Right lobe of liver (tissue), 6 donors: ENCODE measurements at places on chromosomes 16 and 17. TPM values are rescaled to one million over a fixed set of nuclear protein-coding genes. Genes with fewer than 3 reads are reported as not detected.

The GPRC5C gene
- 215 TPM for total RNA-seq

DNA sequence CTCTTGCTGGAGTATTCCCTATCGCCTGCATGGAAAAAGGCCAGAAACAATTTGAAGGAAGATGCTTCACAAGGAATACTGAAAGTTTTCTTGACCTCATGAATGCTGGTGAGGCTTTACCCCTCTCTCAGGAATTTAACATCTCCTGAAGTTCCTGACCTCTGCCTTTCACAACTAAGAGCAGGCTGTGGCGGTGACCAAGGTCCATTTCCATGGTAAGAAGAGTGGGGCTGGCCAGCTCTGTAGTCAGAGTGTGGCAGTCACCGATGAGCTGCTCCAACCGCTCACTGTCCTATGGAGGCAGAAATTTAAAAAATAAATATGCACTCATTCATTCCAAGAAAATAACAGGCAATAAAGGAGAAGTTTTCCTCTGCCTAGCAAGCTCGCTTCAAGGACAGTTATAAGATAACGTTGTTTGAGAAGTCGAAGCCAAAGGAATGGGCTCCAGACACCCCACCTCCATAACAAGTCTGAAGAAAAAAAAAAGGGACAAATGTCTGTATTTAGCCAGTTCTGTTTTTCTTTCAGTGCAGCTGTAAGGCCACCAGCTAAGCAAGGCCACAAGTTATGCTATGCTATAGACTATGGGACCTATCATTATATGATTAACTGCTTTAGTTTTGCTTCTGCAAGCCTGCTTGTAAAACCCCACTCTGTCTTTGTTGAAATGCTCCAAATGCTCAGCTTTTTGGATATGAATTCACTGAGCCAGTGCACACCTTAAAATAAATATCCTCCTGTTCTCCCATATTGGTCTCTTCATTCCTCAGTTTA, 6.0 kb upstream of the CCL4L2 start:
- no peak overlapping the region for H3K27ac ChIP-seq
- DNase-seq = no peak
- H3K27me3 ChIP-seq = no peaks in the 10 kb centered on the region
- H3K4me3 ChIP-seq = no peak overlapping the region
- H3K36me3 ChIP-seq = no peaks in the 10 kb centered on the region

DNA sequence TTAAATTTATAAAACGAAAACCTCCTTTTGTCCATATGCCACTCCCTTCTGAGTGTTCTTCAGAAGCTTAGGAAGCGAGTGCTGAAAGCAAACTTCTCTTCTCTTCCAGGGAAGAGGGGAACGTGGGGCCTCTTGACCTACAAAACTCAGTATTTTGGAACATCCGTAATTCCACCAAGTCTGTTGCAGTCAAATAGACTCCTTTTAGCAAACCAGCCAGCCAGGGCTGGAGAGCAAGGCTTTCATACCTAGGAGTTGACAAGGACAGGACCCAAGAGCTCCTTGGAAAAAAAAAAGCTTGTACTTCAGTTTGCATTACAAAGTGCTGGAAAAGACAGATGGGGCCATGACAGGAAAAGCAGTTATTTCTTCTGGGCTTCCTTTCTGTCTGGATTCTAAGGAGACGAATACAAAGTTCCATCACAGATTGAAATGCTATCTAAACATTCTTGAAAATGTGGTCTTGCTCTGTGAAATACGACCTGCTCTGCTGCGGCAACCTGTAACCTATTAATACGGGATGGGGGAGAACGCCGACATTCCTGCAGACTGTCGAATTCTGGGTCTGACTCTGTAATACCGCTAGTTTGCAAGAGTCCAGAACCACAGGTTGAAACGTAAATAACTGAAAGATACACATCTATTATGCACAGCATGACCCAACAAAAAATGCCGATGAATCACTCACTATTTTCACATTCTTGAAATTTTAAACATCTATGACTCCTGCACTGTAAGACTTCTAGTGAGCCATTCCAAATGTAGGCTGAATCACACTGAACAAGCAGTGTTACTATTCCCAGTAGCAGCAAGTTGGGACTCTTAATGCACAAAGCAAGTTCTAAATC, 20.6 kb downstream of the VPS53 start:
- no peaks in the 10 kb centered on the region for H3K4me1 ChIP-seq
- H3K27me3 ChIP-seq = no peaks in the 10 kb centered on the region
- no peaks in the 10 kb centered on the region for H3K36me3 ChIP-seq
- no peak overlapping the region for H3K4me3 ChIP-seq
- DNase-seq = no peak
- no peak overlapping the region for H3K27ac ChIP-seq

The SMIM5 gene
- total RNA-seq = 0.26 TPM

DNA sequence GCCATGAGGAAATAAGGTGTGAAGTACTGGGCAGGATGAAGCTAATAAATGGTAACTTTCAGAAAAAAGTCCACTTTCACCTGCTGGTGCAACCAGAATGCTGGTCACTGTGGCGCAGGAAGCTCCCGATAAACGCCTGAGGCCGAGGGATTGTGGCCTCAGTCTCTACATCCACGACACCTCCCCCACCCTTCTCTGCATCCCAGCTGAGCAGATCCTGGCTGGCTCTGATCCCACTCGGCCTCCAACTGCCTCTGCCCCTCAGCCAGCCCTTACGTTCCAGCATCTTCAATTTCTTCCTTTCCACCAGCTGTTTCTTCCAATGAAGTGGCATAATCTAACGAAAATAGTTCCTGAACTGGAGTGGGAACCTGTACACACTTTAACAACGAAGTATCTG, 49.5 kb downstream of the COX4I1 start:
- no peak overlapping the region for H3K4me3 ChIP-seq
- no peaks in the 10 kb centered on the region for H3K4me1 ChIP-seq
- DNase-seq = peak; percentile 44
- no peaks in the 10 kb centered on the region for H3K27me3 ChIP-seq

DNA sequence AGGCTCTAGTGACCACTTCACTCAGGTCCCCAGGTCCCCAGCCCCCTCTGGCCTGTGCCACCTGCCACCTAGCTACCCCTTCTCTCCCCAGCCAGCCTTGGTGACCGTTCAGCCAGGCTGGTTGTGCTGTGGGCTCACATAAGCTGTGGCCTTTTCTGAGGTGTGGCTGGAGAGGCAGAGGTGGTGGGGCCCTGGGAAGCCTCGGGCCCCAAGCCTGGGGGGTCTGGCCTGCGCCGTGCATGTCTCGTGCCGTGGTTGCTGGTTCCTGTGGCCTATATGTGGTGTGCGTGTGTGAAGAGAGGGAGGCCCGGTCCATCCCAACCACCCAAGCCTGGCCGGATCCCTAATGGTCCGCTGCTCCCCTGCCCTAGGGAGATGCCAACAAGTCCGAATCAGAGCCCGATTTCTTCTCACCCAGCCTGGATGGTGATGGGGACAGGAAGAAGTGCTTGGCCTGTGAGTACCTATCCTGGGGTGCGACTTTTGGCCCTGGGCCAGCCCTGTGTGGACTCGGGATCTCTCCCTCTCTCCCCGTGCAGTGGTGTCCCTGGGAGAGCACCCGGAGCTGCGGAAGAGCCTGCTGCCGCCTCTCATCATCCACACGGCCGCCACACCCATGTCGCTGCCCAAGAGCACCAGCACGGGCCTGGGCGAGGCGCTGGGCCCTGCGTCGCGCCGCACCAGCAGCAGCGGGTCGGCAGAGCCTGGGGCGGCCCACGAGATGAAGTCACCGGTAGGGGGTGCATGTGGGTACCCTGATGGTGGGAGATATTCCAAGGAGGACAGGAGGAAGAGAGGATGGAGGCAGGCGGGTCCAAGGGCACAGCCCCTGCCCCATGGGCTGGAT, 35.9 kb downstream of the CACNA1G start:
- H3K27ac ChIP-seq = no peak overlapping the region
- H3K36me3 ChIP-seq = no peaks in the 10 kb centered on the region
- DNase-seq = no peak
- H3K27me3 ChIP-seq = no peaks in the 10 kb centered on the region
- H3K4me3 ChIP-seq = no peak overlapping the region
- H3K4me1 ChIP-seq = no peaks in the 10 kb centered on the region

GRCh38 chr17:75131278-75132017, at the start of gene NT5C:
TSS of gene NT5C (minus strand) at chr17:75131742. CDS start at chr17:75131707, 35 bp downstream.
- peak within 1 kb of the TSS; percentile 94 for H3K4me3 ChIP-seq
- H3K27me3 ChIP-seq = no peaks in the 10 kb centered on the region
- DNase-seq = peak; percentile 82
- H3K27ac ChIP-seq = peak within 1 kb of the TSS; percentile 66

The PLA2G10 gene
- total RNA-seq = not detected

GRCh38 chr16:19805459-19806162, 79.0 kb downstream of the GPRC5B start:
- H3K4me1 ChIP-seq = no peaks in the 10 kb centered on the region
- no peak overlapping the region for H3K4me3 ChIP-seq
- no peaks in the 10 kb centered on the region for H3K27me3 ChIP-seq
- DNase-seq = no peak

GRCh38 chr16:77220427-77220826, 21.2 kb downstream of the SYCE1L start:
- H3K4me3 ChIP-seq = no peak overlapping the region
- peaks cover 3% of the 10 kb centered on the region for H3K4me1 ChIP-seq
- no peaks in the 10 kb centered on the region for H3K36me3 ChIP-seq
- DNase-seq = no peak
- no peak overlapping the region for H3K27ac ChIP-seq

The CDH16 gene
- total RNA-seq = 0.07 TPM

DNA sequence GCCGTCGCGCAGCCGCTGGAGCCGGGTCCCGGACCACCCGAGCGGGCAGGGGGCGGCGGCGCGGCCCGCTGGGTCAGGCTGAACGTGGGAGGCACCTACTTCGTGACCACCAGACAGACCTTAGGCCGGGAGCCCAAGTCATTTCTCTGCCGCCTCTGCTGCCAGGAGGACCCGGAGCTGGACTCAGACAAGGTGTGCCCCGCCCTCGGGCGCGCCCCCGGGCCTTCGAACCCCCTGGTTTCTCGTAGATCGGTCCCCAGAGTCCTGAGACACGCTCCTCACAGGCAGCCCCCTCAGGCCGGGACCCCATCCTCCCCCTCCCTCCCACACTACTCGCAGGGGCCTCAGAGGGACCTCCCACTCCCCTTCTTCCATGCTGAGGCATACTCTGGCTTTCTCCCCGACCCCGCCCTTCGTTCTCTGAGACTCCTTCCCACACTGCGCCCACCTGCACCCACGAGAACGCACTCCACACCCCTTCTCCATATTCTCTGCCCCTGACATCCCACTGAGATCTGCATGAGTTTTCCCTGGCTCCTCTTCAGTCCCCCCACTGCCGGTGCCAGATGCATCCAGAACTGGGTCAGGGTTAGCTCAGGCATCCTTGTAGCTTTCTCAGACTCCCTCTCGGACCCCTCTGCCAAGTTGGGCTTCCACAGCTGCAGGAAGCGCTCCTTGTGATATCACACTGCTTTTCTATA, 523 bp downstream of the KCTD2 start:
- H3K4me1 ChIP-seq = peaks cover 21% of the 10 kb centered on the region
- no peaks in the 10 kb centered on the region for H3K27me3 ChIP-seq
- no peaks in the 10 kb centered on the region for H3K36me3 ChIP-seq
- peak; percentile 60 for DNase-seq
- H3K27ac ChIP-seq = peak overlapping the region; percentile 49

- H3K36me3 ChIP-seq = no peaks in the 10 kb centered on the region
- H3K4me3 ChIP-seq = no peak overlapping the region
Observed at GRCh38 chr17:50498021-50498874, 10.0 kb upstream of the MYCBPAP start.

GRCh38 chr16:64352246-64352645, 769.6 kb downstream of the CDH11 start:
- no peaks in the 10 kb centered on the region for H3K36me3 ChIP-seq
- H3K27ac ChIP-seq = no peak overlapping the region
- H3K27me3 ChIP-seq = no peaks in the 10 kb centered on the region
- no peak for DNase-seq

The HBZ gene
- not detected for total RNA-seq

The CTRL gene
- not detected for total RNA-seq
